ENCODE measurements at places on chromosomes 4 and X. TPM values are rescaled to one million over a fixed set of nuclear protein-coding genes. Genes with fewer than 3 reads are reported as not detected.

DNA sequence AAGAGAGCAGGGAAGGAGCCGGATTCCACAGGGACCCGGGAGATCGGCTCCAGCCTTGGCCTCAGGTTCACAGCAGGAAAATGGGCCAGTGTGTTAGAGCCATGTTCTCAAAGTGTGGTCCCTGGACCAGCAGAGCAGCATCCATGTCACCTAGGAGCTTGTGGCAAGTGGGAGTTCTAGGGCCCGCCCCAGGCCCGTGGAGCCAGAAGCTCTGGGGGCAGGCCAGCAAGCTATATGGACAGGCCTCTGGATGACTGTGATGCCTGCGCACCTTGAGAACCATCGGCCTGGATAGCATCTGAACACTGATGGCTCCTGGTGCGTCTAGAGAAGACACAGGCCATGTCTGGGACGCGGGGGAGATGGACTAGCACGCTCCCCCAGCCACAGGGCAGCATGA is 33.7 kb downstream of the SH3TC1 start:
- no peak for DNase-seq

The PLK4 gene
- total RNA-seq = 9.2 TPM

GRCh38 chrX:21838937-21839333 is 482 bp upstream of the MBTPS2 start:
- peak; percentile 49 for DNase-seq

DNA sequence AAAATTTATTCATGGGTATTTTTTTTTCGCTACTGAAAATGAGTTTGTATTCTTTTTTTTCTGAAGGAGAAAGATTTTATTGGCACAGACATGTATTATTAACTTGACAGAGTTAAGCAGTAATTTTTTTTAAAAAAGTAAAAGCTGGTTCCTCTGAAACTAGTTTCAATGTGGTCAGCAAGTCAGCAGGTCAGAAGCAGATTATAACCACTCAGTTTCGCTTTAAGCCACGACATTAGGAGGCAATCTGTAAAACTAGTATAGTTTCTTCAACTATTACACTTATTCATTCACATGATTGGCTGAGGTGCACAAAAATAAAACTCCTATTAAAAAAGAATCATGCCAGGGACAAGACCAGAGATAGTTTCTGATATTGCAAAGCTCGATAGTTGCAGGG is 714.2 kb upstream of the PCDH7 start:
- no peak for DNase-seq

- no peak for DNase-seq
Observed at GRCh38 chr4:108783665-108784463, 21.0 kb upstream of the ETNPPL start.

DNA sequence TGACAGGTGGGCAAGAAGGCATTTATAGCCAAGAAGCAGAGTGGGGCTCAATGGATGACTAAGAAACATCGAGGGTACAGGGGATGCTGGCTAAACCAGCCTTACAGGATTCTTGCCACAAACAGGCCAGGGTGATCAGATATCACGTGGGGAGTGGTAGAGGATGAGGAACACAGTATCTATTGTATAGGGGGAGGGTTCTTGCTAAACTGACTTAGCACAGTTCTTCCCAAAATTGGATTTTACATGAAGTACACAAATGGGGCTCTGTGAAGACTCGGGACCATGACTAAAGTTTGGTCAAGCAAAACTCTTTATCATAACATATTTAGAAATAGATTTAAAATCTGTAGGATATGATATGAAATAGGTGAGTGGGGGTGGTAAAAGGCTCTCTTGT is 144.0 kb upstream of the ATOH1 start:
- no peak for DNase-seq

The CORIN gene
- 1.0 TPM for total RNA-seq

GRCh38 chr4:157713342-157713741 is 459.5 kb downstream of the GASK1B start:
- DNase-seq = no peak

The CFAP99 gene
- not detected for total RNA-seq

DNA sequence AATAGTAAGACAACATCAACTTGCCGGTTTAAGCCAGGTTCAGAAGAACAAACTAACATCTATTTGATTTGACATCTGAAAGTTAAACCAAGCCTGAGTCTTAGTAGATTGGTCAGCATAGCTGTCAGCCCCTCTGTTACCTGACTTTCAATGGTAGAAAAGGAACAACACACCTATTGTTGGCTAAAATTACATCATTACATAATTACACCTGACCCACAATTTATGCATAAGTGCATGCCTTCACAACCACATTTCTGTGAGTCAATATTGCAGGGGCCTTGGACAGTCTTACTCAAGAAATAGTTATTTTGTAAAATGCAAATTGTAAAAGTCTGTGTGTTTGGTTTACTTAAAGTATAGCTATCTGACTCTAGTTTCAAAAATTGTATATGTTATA is 36.2 kb downstream of the EGFL6 start:
- DNase-seq = no peak

GRCh38 chrX:134794692-134795091 is 136.4 kb upstream of the PLAC1 start:
- DNase-seq = no peak

The VSIG4 gene
- total RNA-seq = 15.4 TPM

The BRS3 gene
- not detected for total RNA-seq

The SPATA4 gene
- total RNA-seq = 0.13 TPM

- peak; percentile 55 for DNase-seq
Observed at GRCh38 chr4:41069257-41069656, 145.1 kb downstream of the APBB2 start.

GRCh38 chrX:135977611-135978010 is 3.8 kb upstream of the MMGT1 start:
- DNase-seq = no peak

DNA sequence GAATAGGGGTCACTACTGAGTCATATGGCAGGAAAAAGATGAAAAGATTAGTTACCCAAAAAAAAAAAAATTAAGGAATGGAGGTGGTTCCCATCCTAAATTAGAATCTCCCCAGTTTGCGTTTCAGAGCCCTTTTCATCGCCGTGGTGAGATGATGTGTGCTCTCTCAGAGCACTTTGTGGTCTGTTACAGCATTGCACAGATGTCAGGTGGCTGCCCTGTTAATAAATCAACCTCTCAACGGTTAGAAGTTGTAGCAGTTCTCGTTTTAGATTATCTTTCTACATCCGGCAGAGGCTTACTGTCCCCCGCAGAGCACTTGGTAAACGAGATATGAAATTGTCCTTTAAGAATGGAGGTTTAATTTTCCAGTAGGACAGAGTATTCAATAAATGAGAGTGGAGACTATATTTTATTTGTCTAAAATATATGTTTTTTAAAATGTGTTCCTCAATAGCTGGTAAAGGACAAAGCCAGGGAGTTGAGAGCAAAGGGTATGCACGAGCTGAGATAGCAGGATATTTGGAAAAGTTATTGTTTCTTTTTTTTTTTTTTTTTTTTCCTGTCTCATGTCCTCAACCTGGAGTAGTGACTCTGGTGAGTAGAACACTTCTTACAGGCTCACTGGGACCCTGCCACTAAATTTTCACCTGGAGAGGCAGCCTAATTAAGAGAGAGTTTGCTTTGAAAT is 26.9 kb downstream of the AFF1 start:
- DNase-seq = peak; percentile 14

DNA sequence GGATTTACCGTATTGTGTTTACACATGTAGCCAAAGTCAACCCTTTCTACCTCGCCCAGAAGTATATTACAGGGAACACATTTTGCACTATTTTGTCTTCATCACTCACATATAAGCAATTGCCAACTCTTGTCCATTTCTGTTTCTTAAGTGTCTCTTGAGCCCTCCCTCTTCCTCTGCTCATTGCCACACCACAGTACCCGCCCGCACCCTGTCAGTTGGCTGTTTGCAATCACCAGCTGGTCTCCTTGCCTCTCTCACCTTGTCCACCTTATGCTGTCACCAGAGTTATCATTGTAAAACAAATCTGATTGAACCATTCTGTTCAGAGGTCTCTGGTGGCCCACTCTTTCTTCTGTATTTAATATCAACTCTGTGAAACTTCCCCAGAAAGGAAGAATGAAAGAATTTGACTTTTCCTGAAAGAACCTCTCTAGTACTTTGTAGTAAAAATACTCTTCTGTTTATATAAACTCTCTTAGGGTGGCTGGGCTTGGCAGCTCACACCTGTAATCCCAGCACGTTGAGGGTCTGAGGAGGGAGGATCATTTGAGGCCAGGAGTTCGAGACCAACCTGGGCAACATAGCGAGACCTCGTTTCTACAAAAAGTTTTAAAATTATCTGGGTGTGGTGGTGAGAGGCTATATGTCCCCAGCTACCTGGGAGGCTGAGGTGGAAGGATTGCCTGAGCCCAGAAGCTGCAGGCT is 50.2 kb downstream of the ING2 start:
- DNase-seq = no peak

DNA sequence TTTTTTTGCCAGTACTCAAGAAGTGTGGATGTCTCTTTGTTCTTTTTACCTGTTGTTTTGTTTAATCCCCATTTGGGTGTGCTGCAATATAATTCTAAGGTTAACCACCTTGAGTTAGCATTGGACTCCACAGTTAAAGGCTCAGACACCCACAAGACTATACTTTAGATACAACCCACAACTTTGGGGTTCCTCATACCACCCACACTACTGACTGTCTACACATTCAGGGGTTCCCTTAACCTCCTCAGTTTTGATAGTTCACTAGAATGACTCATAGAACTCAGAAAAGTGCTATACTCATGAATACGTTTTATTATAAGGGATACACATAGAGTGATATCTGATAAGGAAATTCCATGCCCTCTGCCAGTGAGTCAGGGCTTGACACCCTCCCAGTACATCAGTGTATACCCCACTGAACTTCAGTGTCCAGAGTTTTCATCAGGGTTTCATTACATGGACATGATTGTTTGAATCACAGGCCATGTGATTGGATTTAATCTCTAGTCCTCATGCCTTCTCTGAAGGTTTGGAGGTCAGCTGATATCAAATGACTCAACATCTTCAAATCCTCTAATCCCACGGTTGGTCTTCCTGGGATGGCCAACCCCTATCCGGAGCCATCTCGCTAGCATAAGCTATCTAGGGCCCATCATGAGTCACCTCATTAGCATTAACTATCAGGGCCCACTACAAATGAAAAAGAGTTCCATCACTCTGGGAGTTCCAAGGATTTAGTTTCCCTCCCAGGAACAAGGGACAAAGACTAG is 357.7 kb upstream of the EMCN start:
- DNase-seq = no peak

DNA sequence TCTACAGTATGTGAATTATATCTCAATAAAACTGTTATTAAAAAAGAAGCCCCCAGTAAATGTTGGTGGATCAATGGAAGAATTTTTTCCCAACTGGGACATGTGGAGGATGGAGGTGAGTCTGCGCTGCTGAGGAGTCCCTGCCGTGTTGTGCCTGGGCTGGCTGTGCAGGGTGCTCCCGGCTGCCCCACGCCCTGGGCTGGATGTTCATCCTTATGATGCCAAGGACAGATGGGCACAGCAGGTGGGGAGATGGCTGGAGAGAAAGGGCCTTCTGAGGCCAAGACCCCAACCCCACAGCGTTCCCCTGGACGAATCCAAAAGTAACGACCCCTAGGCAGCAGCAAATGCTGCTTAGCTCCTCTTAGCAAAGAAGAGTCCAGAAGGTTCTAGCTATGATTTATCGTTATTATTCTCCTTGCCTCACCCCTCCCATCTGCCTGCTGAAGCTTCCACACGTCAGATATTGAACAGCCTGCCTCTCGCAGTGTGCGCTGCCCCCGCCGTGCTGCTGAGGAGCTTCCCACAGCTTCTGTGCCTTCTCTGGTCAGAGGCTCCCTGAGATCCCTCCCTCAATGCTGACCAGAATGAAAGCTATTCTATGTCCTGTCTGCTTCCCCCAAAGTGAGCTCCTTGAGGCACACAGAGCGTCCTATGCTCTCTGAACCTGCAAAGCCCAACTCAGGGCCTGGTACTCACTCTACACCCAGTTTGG is 26.5 kb downstream of the HMX1 start:
- DNase-seq = no peak

DNA sequence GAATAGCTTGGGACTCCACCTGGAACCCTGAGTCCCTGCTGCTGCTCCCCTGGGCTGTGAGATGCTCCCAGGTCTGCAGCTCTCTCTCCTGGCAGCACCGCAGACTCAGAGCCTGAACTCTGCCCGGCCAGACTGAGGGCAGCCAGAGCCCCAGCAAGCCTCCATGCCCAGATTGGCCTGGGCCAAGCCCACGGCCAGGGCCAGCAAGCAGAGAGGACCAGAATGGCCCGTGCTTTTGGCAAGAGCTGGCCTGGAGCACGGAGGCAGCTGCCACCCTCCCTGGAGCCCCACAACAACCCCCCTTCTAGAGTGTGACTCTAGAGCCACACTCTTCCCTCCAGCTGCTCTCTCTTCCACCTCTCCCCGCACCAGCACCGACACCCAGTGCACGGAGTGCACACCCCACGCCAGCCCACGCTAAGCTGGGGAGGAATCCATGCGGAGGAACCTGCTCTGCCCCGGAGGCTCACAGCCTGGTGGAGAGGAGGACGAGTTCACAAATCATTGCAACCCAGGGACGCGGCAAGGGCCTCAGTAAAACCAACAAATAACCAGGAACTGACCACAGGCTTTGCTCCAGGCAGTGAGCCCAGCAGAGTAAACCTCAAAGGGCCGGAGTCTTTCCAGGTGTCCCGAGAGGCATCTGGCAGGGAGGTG is 110.3 kb downstream of the HMX1 start:
- DNase-seq = no peak

GRCh38 chr4:74632634-74633033 is 161.7 kb downstream of the BTC start:
- no peak for DNase-seq

GRCh38 chrX:102846544-102847236 is 90.4 kb upstream of the RAB40AL start:
- no peak for DNase-seq

The GLRA2 gene
- total RNA-seq = 0.09 TPM

GRCh38 chr4:156420623-156421022 is 467.0 kb upstream of the CTSO start:
- peak; percentile 61 for DNase-seq

DNA sequence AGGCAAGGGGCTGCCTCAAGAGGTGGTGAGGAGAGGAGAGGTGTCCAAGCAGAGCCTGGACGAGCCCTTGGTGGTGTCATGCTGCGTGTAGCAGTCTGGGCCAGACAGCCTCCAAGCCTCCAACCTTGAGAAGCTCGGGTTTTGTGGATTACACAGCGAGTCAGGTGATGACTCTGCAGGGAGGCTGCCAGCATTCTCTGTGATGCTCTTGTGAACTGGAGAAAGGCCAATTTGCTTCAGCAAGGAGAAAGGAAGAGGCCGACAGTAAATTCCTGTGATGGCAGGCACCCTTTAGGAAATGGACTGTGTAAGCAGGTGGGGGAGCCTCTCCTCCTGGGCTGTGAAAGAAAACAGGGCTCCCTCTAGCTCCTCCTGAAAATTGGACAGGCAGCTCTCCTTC is 36.0 kb upstream of the CD99L2 start:
- no peak for DNase-seq

- DNase-seq = no peak
Observed at GRCh38 chr4:23878912-23879732, 10.7 kb downstream of the PPARGC1A start.

The ADH7 gene
- total RNA-seq = not detected

DNA sequence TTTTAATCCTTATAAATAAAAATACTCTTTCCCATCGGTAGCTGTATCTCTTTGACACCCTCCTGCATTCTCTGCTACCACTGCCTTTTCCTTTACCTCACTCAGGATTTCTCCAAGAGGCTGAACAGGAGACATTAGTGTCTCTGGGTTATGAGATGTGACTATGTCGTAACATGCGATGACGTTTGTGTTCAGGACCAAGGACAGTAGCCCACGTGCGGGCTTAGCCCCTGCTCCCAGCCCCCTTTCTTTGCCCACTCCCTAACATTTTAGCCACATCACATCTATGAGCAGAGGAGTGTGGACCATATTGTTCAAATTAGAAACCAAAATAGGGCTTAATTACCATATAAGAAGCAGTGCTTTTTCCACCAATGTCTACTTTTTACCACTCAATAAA is 369.3 kb downstream of the FBXW7 start:
- DNase-seq = peak; percentile 36

- DNase-seq = no peak
Observed at GRCh38 chr4:79688691-79689090, 280.7 kb upstream of the GK2 start.
